NCI-H1436 (cell line): ENCODE measurements at places on chromosomes 6 and 20.

- DNase-seq, result no peak
Measured at GRCh38 chr6:110191477-110191876, 11.2 kb downstream of the CDC40 start.

- no peak for DNase-seq
Measured at GRCh38 chr6:46867411-46867810, 54.3 kb downstream of the ADGRF5 start.

DNA sequence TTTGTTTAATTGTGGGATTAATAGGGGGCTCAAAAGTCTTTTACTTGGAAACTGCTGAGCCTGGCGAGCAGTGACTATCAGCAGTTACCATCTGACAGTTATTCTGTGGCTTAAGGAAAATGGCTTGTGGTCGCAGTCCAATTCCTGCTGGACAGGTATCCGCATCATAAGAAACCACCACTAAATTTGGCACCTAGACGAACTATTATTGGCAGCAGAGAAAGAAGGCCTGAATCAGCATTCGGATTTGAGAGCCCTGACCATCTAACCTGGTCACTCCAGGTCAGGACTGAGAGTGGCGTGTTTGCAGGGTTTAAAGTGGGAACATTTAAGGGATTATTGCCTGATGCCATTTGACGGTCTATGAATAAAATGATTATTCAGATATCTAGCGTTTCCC is 146.4 kb downstream of the RPS12 start:
- no peak for DNase-seq

DNA sequence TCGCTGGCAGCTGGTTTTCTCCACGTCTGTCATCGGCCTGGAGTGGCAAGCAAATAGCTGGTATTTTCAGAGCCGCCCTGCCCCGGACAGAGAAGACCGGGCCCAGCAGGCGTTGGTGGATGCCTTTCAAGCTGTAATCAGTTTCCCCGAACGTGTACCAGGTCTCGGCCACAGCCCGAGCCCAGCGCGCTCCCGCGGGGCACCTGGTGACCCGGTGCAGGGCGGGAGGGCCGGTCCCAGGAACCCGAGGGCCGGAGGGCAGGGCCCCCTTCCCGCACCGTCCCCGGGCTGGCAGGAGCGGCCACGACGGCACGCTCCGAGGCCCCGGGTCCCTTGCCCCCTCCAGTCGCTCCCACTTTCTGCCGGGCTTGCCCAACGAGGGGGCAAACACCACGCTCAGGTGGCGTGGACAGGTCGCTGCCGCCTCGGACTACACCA is 348 bp upstream of the PYGB start:
- no peak for DNase-seq

DNA sequence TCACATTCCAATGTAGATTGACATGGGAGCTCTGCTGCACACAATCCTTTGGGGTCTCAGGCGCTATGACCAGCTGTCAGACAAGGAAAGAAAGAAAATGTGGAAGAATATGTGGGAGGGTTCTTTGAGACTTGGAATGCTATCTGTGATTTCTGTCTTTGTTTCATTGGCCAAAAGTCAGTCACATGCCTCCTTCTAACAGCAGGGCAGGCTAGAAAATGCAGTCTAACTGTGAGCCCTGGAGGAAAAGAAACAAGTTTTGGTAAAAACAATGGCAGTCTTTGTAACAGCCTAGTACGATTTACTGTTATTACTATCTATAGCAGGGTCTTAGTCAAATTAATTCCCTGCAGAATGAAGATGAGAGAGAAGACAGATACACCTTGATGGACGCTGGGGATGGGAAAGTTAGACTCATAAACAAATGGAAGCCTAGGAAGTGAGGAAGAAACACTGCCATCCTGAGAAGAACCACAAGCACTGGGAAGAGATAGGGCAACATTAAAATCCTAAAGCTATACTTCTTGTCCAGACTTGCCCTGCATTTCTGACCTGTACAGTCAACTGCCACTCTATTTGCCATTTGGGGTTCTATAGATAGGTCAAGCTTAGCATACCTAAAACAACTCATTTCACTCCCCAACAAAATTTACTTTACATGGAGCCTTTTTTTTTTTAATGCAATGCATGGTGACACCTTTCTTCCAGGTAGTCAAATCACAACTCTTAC is 833.0 kb downstream of the KIF16B start:
- DNase-seq, result no peak

- DNase-seq, result no peak
Measured at GRCh38 chr6:72654071-72654621, 32.3 kb downstream of the KCNQ5 start.

DNA sequence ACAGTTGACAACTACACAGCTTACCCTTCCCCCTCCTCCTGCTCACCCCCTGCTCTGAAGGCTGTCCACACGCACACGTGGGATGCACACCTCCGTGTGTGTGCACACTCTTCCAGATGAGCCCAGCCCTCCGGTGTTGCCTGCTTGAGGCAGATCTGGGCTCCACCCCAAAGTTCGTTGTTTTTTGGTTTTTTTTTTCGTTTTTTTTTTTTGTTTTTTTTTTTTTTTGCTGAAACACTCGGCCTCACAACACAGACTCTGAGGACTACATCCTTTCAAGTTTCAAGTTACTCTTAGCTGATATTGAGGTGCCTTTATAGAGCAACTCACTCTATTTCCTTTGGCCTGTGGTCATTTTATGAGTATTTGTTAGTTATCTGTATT is 88.2 kb downstream of the RREB1 start:
- no peak for DNase-seq

GRCh38 chr6:109348226-109348625 is 34.0 kb downstream of the CD164 start:
- DNase-seq, result no peak

DNA sequence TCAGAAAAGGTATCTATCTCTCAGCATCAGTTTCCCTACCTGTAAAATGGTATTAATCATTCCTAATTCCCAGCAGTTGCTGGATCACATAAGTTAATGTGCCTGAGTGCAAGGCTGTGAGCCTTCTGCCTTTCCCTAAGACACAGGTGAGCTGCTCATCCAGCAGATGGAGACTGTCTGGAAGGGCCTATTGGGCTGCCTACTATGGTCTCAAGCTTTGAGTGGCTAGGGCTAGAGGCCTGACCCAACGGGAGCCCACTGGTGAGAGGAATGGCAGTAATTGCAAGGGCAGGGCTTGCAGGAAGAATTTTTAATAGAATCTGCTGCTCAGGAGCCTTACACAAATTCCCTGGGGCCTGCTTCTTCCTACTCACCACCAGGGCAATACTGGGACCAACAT is 4.3 kb downstream of the KHDC1 start:
- DNase-seq, result no peak

DNA sequence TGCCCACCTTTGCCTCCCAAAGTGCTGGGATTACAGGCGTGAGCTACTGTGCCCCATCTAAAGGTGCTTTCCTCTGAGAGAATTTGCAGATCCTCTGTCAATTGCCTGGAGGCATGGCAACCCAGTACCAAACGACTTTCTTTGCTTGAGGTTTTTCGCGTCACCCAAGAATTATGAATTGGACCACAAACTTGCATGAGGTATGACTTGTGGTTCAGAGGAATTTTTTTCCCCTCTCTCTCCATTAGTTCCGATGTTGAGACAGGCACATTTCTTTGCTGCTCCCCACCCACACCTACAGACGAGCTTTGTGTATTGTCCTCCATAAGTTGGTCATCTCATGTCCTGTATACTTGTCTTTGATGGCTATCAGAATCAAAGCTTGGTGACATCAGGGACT is 11.8 kb upstream of the SCAF8 start:
- no peak for DNase-seq

DNA sequence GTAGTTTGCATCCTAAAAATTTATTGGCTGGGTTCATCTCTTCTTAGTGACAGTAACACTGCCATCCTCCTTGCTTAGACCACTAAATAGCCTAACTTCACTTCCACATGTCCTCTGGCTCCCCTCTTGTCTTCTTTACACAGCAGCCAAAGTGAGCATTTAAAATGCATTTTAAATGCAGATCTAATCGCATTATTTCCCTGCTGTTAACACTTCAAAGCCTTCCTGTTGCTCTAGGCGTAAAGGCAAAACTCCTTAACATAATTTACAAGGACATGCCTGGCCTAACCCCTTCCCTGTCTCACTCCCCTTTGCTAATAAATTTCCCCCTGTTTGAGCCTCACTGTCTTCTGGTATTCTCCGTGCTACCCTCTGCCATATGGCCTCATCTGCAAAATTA is 26.5 kb downstream of the NKAIN2 start:
- DNase-seq, result no peak
